NCI-H524 (cell line): ENCODE measurements at places on chromosomes 12 and 14.

DNA sequence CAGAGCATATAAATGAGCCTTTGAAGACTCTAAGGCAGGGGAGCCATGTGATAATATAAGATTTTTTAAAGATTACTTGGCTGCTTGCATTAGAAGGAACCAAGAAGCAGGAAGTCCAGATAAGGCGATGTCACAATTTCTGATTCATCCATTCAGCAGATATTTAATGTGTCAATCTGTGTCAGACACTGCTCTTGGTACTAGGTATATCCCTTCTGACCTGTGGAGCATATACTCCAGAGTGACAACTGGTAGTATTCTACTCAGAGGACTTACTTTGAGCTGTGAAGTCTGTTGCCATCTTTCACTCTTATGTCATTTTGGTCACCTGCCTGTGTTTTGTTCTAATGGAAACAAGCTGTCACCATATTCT, 10.7 kb downstream of the EID3 start:
- no peak for DNase-seq

- DNase-seq = no peak
Measured at GRCh38 chr12:64175254-64175945, 46.7 kb downstream of the KICS2 start.

DNA sequence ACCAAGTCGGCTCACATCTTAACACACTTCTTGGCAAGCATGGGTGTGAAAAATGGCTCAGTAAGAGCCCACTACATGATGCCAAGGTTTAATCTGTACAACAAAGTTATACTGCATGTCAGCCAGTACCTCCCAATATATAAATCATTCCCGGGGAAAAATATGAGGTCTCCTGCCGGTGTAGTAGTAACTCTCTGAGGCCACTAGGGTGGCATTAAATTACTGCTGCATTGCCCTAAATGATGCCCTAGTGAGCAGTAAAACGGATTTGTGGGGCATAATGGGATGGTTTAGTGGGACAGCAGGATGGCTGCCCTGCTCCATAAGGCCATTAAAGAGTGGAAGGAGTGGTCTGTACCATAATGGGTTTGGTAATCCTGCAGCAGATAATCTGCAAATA, 267.7 kb downstream of the MED13L start:
- DNase-seq = peak; percentile 50

DNA sequence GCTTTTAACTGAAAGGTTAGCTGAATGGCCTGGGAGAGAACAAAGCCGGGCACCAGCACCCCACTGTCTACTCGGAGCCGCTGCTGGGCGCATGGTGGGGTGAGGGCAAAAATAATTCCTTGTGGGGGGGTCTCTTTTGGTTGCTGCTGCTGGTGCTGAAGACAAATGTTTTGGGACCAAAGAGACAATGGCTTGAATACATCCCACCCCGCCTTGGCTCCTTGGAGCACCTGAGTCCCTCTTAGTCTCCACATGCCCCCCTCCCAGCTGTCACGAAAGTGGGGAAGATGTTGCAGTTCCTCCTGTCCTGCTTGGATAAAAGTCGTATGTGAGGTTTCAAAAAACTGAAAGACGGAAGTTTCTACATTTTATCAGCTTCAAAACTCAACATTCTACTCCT, 85.0 kb downstream of the PIWIL1 start:
- DNase-seq = no peak

- DNase-seq = peak; percentile 30
Measured at GRCh38 chr12:103392722-103393121, 103.0 kb downstream of the C12orf42 start.

DNA sequence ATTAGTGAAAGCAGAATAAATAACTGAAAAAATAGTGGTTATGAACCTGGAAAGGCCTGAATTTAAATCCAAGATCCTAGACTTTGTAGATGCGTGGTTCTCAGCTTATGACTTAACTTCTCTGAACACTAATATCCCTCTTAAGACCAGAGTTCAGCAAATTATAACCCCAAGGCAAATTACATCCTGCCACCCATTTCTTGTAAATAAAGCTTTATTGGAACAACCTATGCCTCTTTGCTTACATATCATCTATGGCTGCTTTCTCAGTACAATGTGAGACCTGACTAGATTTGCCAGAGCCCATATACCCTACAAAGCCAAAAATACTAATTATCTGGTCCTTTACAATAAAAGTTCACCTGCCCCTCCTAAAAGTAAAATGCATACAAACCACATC, 199.1 kb downstream of the MED13L start:
- no peak for DNase-seq

DNA sequence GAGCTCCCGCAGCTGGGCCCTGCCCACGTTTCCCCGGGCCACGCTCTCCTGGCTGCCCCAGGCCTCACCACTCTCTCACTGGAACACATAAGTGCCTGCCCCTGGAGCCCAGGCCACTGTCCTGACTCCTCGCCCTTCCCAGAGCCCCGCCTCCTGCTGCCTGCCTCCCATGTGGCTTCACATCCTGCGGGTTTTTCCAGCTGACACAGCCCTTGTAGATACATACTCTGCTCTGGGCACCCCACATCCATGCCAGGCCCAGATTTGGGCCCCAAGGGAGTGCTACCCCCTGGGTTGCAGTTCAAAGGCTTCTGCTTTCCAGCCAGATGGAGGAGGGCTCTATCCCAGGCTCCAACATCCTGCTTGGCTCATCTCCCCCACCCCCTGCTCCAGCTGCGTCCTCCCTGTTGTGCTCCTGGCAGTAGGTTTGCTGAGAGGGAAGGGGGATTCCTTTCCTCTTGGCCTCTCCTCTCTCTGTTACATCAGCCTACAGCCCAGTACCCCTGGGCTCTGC, 60.1 kb downstream of the TSPAN9 start:
- no peak for DNase-seq

DNA sequence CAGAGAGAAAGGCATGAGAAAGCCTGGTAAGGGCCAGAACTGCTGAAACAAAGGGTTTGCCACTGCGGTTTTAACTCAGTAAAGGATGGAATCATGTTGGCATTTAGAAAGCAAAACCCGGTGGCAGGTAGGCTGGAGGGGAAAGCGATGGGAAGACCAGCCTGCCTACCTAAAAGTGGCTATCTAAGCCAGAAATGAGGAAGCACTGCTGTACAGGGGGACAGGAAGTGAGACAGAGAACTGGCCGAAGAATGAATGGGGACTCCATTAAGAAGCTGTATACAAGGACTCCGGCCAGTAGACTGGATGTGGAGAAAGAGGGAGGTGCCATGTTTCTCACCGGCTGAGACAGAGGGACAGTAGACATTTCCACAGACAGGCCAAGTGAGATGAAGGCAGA, 48.2 kb downstream of the PPM1H start:
- no peak for DNase-seq
